Fibroblast of skin of left quadriceps (primary cell): ENCODE measurements at places on chromosomes 1 and 21.

DNA sequence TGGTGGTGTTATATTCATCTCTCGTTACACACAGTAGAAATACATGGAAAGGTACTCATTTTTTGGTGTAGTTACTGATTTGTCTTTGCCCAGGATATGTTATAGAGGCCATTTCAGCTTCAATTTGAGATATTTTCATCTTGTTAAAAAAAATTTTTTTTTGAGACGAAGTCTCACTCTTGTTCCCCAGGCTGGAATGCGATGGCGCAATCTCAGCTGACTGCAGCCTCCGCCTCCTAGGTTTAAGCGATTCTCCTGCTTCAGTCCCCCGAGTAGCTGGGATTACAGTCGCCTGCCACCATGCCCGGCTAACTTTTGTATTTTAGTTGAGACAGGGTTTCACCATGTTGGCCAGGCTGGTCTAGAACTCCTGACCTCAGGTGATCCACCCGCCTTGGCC lies 19.0 kb downstream of the MORC3 start:
- DNase-seq: no peak

GRCh38 chr1:232209357-232209756 lies 420.6 kb downstream of the SIPA1L2 start:
- no peak for DNase-seq

GRCh38 chr1:72892461-72892860 lies 610.1 kb upstream of the NEGR1 start:
- DNase-seq: peak; percentile 12

DNA sequence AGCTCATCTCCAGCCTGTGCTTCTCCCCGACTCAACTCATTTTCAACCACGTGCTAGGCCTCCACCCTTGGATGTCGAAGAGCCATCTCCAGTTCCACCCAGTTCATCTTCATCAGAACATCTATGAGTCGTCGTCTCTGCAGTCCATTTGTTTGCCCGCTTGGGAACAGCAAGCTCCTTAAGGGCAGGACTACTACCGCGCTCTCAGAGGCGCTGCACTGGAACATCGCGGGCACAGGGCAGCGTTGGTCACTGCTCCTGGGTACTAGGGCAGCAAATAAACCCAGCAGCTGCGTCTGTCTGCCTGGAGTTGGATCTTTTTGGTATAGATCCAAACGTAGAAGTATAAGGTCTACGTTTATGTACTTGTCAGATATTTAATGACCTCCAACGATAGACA lies 478 bp upstream of the PRDM2 start:
- no peak for DNase-seq

DNA sequence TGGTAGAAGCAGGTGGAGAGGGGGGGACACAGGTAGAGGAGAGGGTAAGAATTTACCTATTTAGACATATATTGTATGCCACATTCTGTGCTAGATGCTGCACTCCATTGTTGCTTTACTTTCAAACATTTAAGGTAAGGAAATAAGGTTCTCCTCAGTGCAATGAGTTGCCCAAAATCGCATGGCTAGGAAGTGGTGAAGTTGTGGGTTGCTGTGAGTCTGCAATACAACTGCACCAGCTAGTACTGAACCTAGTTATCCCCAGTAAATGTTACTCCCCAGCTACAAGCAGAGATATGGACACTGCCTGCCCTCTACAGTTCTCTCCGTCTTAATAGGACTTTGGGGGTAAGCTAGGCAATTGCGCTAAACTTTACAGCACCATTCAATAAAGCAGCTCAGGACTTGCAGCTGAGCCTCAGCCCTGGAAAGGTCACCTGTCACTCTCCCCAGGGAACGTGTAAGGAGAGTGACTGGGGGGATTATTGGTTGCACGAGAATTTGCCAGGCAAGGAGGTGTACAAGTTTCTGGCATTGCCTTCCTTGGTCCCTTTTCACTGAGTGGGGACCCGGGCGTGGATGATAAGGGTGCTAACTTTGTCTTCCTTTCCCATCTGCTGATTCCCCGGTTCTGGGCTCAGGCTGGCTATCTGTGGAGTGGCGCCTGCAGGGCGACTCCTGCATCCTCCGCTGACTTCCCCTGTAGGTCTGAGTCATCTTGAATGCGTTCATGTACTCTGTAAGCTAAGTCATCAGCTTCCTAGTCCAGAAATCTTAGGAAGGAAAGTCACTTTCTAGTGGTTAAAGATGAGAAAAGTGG lies 71.3 kb upstream of the CNTN2 start:
- DNase-seq: peak; percentile 34

GRCh38 chr1:229344139-229344538 lies 1.3 kb upstream of the CCSAP start:
- DNase-seq: no peak

GRCh38 chr1:171116676-171117075 lies 26.0 kb downstream of the FMO3 start:
- no peak for DNase-seq

- no peak for DNase-seq
These were observed 1356.6 kb upstream of the ADGRL2 start for GRCh38 chr1:80444171-80444570.

GRCh38 chr1:92797961-92798360 lies 13.1 kb upstream of the EVI5 start:
- no peak for DNase-seq

DNA sequence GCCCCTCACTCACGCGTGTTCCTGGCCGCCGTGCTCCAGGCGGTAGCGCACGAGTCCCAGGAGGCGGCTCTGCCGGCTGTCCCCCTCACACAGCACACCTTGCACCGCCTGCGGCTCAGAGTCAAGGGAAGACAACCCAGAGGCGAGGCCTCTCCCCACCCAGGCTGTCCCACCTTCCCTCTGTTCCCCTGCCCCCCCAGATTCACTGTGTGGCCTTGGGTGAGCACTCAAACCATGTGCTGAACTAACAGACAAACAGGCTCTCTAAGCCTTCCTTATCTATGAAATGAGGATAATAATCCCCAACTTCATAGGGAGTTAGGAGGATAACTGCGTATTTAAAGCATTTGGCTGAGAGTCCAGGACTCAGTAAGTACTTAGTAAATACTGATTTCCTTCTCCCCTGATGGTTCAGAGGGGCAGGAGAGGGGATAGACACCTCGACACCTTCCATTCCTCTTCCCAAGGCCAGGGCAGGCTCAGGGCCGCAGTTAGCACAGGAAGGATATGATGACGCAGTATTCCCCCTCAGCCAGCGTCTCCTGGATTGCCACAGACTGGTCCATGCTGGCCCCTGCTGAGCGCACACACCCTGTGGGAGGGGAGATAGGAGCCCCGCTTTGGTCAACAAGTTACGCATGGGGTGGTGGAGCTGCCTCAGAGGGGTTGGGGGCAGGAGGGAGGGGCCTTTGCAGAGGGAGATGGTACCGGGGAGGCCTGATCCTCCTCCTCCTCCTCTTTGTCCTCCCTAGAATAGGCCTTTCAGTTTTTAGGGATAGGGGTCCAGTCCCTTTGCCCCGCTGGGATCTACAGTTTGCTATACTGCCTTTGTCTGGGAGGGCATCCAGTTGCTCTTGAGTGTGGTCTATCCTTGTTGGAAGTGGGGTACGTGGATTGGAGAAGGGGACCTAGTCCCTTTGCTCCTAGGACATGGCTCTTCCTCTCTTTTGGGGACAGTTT lies 830 bp downstream of the INPP5B start:
- DNase-seq: peak; percentile 79

DNA sequence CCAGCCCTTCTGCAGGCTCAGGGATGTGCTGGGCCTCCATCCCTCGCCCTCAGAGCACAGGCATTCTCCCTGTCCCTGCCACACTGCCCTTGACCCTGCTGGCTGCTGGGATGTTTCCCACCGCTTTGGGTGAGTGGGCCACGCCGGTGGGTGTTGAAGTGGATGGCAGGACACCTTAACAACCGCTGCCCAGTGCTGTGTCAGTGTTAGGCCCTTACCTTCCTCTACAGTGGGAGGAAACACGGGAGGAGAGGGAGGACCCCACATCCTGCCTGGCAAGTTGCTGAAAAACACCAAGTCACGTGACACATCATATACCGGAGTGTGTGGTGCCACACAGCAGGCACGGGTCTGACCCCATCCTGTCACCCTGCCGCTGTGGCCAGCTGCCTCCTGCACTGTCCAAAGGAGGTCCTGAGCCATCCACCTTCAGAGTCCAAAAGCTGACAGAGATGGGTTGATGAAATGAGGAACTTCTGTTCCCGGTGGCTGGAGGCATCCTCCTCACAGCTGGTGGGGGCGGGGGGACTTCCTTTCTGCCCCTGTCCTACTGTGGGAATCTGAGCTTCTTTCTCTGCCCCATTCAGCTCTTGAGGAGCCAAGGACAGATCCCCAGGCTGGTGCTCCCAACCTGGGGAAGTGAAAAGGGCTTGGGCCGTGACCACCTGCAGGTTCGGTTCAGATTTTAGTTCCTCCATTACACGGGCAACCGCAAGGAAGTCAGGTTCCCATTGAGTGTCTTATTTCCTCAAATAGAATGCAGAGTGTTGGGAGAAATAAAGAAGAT lies 3.2 kb upstream of the THEMIS2 start:
- no peak for DNase-seq

DNA sequence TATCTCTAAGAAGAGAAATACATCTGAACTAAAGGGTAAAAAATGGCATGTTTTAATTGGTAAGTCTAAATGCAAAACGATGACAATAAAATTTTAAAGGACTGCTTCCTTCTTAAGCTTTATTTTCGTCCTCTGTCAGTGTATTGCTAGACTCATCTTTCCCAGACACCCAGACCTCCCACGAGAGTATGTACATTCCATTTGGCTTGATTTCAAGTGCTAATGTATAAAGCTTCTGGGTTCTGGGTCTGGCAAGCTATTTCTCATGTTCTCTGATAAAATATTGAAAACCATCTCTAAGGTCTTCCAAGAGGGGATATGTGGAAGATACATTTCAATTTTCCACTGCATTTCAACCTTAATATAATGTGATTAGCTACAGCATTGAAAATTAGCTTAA lies 24.6 kb upstream of the SLC2A1 start:
- DNase-seq: no peak

DNA sequence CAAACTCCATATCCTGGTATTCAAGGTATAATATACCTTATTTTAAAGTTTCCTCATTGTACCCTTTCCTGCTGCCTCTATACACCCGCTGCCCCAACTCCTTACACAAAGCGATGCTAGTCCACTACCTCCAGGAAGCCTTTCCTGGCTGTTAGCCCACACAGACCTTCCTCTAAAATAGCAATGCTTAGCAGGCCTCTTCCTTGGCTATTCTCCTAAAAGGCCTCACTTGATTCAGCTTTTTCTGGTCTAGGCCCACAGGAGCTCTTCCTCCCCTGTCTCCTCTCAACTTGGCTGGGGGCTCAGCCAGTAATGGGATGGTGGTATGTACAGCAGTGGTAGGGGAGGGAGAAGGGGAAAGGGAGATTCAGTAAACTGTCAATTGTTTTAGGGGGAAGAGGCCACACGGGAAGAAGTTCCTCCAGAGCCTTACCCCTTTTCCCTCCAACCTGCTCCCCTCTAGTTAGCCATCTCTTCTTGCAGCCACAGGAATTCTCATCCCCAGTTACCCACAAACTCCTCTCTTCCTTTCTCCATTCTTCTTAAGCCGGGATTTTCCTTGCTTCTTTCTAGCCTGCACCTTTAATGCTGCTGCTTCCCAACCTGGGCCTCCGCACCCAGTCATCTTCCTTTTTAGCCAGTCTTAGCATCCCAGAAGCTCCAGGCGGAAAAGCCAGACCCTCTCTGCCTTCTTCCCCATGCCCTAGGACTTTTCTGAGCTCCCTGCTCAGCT lies 2.6 kb downstream of the LRRC41 start:
- peak; percentile 18 for DNase-seq

GRCh38 chr1:154406886-154407197 lies 1.7 kb downstream of the IL6R start:
- DNase-seq: no peak

GRCh38 chr1:59057211-59057694 lies 239.6 kb upstream of the FGGY start:
- peak; percentile 98 for DNase-seq

GRCh38 chr1:100718581-100718980 lies 961 bp upstream of the VCAM1 start:
- no peak for DNase-seq

DNA sequence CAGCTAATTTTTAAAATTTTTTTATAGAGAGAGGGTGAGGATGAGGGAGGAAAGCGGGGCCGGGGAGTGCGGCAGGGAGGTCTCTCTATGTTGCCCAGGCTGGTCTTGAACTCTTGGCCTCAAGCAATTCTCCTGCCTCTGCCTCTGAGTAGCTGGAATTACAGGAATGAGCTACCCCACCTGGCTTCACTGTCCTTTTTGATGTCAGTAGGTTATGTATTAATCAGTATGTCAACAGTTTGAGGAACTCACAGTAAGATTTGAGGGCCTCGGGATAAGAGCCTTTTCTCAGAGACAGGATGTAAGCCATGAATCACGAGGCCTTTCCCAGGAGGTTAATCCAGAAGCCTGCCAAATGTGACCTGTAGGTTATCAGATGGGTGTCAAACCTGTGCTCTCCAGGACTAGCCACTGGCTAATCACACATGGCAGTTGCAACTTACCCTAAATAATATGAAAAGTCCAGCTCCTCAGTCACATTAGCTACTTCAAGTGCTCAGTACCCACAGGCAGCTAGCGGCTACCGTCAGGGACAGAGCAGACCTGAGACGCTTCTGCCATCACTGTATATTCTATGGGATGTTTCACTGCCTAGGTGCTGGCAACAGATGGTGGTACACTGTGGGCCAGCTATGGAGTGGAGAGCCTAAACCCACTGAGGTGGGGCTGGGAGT lies 33.1 kb downstream of the TRIM67 start:
- no peak for DNase-seq

- no peak for DNase-seq
These were observed 11.7 kb upstream of the B3GALNT2 start for GRCh38 chr1:235515844-235516512.

DNA sequence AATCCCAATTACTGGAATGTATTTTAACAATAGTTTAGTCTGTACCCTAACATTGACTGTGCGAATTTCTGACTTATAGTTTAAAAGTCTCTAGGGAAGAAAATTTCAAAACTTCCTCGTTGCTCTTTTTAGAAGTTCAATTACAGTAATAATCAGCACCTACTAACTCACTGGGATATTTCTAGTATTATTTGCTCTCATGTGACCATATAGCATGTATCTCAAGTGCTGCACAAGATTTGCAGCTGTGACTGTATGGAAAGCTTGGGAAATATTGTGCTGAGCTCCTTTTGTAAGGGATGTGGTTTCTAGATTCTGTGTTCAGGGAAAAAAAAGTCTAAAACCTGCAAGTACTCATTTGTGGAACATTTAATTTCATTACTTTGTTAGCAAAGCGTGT lies 153.1 kb downstream of the ST6GALNAC3 start:
- no peak for DNase-seq

GRCh38 chr1:178581351-178582303 lies 68.7 kb downstream of the TEX35 start:
- no peak for DNase-seq

DNA sequence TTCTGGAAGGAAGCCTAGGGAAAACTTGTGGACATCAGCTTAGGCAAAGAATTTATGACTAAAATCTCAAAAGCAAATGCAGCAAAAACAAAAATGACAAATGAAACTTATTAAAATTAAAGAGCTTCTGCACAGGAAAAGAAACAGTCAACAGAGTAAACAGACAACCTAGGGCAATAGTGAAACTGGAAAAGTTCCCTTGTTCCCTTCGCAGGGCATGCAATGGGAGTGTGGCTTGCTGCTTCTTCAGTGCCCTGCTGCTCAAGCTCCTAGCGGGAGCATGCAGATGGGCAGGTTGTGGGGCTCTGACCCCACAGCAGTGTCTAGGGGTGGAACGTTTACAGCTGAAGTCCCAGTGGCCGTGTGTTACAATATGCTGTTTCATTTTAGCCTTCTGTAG lies 1797.4 kb downstream of the NCAM2 start:
- DNase-seq: no peak

GRCh38 chr1:100452641-100453040 lies 85.3 kb upstream of the GPR88 start:
- DNase-seq: no peak

- peak; percentile 28 for DNase-seq
These were observed 4.0 kb downstream of the GLMP start for GRCh38 chr1:156291226-156292061.
